Muscle of leg (tissue), 16 donors: ENCODE measurements at places on chromosomes 3 and 15. TPM values are rescaled to one million over a fixed set of nuclear protein-coding genes. Genes with fewer than 3 reads are reported as not detected.
A peak's percentile ranks its signal among the peaks of the same experiment; 100 is the strongest.

The SPINT1 gene
- 0.40 TPM for total RNA-seq

The ARGFX gene
- total RNA-seq = not detected

DNA sequence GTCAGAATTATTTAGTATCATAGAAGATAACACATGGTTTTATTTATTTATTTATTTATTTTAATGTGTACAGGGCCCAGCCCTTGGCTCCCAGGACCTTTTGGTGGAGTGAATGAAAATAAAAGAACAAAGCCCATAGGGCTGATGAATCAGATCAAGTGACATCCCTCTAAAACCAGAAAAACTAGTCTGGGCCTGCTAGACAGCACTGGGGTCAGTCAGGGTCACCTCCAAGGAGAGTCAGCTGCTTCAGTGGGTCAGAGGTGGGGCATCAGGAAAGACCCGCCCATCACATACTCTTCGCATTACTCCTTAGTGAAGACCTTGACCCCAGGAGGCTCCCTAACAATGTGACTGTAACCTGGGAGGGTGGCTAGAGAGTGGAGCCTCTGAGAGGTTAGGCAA is 12.8 kb downstream of the PPCDC start:
- DNase-seq = no peak

The CCDC39 gene
- total RNA-seq = not detected

GRCh38 chr3:133797396-133798105 is 8.1 kb upstream of the SRPRB start:
- DNase-seq = no peak

DNA sequence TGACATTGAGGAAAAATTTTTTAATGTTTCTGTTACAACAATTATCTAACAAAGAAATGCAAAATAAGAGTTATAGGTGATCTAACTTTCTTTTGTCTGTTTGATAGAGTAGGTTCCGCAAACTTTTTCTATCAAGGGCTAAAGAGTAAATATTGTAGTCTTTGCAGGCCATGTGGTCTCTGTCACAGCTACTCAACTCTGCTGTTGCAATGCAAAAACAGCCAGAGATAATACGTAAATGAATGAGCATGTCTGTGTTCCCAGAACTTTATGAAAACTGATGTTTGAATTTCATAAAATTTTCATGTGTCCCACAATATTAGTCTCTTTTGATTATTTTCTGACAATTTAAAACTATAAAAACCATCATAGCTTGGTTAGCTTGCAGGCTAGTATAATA is 73.3 kb downstream of the SLC24A1 start:
- no peak for DNase-seq

The FAIM gene
- 12.7 TPM for total RNA-seq

DNA sequence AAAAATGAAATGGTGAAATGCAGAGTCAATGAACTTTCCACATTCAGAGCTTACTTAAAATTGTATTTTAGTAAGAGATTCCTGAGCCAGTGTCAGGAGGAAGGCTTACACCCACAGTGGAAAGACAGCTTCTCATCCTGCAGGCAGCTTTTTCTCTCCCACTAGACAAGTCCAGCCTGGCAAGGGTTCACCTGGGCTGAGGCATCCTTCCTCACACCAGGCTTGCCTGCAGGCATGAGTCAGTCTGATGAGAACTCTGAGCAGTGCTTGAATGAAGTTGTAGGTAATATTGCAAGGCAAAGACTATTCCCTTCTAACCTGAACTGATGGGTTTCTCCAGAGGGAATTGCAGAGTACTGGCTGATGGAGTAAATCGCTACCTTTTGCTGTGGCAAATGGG is 3.1 kb downstream of the CCR4 start:
- DNase-seq = no peak

DNA sequence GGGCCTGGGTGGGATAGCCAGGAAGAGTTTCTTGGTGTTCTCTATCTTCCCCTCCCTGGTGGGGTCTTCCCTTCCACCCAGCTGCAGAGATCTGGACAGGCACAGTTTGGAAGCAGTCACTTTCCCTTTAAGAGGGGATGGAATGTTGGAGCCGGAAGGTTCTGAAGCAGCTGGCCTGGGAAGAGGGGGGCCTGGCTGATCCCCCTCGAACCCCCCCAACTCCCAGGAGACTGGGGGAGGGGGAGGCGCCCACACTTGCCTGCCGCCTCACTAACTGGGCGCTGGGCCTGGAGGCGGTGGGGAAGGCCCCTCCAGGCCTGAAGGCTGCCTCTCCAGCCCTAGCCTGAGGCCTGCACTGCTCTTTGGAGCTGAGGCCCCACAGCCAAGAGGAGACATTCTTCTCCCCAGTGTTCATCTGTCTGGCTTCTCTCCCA is 1.4 kb downstream of the DVL3 start:
- peak; percentile 94 for DNase-seq

The CPNE4 gene
- 0.09 TPM for total RNA-seq

DNA sequence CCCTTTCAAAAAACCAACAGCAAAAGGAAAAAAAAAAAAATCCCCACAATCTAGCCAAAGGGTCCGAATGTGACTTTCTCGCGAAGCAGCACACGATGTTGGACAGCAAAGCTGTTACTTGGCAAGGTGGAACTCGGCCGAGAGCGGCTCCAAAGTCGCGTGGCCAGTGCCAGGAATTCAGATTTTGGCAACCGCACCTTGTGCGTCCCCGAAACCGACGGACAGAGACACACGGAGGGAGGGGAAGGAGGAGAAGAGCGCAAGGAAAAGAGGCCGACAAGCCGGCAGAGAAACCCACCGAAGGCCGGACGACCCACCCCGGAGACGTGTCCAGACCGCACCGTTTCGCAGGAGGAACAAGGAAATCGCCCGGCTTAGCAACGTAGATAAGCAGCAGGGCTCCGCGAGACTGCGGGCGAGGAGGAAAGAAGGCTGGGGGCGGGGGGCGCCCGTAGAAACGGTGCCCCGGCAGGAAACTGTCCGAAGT is 517.3 kb downstream of the MECOM start:
- DNase-seq = peak; percentile 46

DNA sequence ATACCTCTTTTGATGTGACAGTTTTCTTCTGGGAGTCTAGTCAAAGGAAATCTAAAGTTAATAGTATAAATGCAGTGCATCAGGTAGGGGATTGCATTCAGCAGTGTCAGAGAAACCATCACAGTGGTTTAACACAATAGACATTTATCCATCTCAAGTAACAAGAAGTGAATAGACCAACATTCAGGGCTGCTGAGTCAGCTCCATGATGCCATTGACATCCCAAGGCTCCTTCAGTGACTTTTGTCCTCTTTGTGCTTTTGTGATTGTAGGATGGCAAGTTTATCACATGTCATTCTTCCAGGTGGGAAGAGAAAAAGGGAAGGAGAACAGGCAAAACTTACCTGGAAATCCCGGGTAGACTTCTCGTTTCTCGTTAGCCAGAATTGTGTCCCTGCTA is 158.3 kb downstream of the TMEM108 start:
- DNase-seq = no peak

GRCh38 chr15:94579286-94579685 is 347.9 kb downstream of the MCTP2 start:
- no peak for DNase-seq

GRCh38 chr3:178067721-178068120 is 468.5 kb upstream of the KCNMB2 start:
- DNase-seq = no peak

GRCh38 chr3:187705164-187705563 is 2.8 kb upstream of the RTP2 start:
- DNase-seq = no peak

DNA sequence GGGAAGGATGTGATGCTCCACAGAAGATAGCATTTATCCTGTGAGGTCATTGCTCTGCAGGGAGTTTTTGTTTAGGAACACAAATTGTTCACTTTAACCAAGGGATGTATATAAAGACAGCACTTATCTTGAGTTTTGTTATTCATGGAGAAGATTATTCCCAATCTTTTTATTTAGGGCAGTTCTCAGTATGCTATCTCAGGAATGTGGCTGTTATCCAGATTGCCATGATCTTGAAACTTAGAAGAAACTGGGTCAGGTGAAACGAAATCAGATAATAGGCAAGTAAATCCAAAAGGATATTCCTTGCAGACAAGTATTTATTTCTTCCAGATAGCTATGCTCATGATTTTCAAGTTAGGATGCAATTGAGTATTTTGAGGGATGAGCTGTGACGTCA is 19.3 kb upstream of the TMEM42 start:
- no peak for DNase-seq

DNA sequence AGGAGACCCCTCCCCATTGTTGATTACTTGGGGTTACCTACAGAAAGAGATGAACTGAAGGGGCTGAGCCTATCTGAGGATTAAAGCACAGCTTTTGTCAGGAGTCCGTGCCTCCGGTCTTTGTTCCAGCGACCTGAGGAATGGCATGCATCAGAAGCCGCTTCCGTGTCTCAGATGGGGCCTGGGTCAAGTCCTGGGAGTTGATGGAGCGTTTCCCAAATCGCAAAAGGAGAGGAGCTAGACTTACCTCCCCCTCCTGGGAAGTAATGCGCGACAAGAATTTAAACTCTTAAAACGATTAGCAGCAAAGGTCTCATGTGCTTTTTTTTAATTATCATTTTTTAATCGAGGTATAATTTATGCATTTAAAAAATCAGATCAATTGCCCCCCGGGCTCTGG is 983 bp upstream of the ALDH1A3 start:
- no peak for DNase-seq

The MYRIP gene
- 1.3 TPM for total RNA-seq

The MINAR1 gene
- 2.8 TPM for total RNA-seq
